ENCODE measurements at places on chromosomes 2 and 18.

DNA sequence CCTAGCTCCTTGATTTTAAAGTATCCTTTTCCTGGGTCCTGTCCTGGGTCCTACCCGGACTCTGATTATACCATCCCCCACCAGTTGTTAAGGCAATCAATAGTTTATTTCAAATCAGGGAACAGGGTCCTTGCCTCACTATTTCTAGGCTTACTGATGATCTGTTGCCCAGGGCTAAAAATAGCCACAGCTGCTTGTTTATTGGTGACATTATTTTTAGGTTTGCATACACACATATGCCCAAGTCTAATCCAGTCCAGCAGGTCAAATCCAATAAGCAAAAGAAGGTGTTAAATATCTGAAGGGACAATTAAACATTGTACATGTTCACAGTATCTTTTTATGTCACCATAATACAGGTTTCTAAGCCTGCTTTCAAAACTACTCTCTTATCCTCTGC is 66.0 kb downstream of the RAB10 start:
- no peak for DNase-seq

DNA sequence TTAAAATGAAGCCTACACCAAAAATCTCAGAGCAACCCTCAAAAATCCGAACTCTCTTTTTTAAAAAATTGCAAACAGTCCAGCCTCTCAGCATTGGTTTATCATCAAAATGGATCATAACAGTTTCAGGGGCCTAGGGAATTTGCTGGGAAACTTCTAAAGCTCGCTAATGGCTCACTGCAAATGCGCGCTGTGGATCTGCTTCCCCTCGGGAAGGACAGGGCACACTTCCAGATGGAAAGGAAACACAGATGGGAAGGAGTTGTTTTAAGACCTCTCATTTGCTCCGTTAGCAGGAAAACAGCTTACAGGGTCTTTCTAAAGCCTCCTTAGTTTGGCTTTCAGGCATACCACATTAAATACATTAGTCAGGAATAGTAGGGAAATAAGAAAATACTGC is 27.2 kb downstream of the FECH start:
- peak; percentile 30 for DNase-seq

DNA sequence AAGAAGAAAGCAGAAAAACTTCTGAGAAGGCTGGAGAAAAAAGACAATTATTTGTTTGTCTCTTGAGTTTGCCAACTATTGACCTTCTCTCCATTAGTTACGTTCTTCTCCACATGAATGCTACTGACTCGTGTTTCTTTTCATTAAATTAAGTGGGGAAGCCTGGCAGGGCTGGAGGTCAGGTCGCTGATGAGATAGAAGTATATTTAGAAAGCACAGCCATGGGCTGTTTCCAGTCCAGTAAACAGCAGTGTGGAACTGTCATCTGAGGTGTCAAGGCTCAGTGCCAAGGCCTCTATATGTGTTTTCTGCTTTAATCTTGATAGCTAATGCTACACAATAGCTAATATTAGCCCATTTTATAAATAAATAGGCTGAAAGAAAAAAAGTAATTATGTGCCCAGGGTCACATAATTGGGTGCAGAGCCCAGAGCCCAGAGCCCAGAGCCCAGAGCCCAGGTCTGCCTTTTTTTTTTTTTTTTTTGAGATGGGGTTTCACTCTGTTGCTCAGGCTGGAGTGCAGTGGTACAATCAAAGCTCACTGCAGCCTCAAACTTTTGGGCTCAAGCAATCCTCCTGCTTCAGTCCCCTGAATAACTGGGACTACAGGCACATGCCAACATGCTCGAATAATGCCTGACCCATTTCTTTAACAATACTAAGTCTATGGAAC is 6.3 kb downstream of the MSGN1 start:
- no peak for DNase-seq

- no peak for DNase-seq
These were observed 57.2 kb downstream of the LBH start for GRCh38 chr2:30288561-30288960.

- DNase-seq = peak; percentile 1
These were observed 94.0 kb upstream of the SULT1C3 start for GRCh38 chr2:108145557-108146326.
